ENCODE measurements at places on chromosomes 2 and 18.

- DNase-seq = no peak
These were observed 181.8 kb upstream of the NT5C1B start for GRCh38 chr2:18771212-18771611.

GRCh38 chr2:83990636-83991035 lies 468.4 kb downstream of the SUCLG1 start:
- DNase-seq = no peak

- DNase-seq = no peak
These were observed 32.1 kb downstream of the GDF7 start for GRCh38 chr2:20698916-20699613.

- DNase-seq = no peak
These were observed 97.4 kb upstream of the CYRIA start for GRCh38 chr2:16763056-16763455.

GRCh38 chr2:55365303-55365702 lies 54.4 kb downstream of the CCDC88A start:
- DNase-seq = no peak

DNA sequence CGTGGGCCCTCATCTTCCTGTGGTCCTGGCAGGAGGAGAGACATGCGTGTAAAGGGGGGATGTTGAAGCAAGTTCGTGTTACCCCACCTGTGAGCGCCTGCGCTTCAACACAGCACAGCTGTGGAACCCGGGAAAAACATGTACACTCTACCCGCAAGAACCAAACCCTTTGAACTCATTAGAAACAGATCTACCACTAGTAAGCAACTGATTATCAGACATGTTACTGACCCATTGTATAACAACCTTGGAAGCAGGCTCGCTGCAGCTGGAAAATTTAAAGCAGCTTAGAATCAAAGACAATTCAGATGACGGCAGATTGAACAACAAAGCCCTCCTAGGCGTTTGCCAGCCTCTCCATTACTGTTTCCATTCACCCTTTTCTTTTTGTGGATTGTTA lies 771.7 kb upstream of the SALL3 start:
- DNase-seq = peak; percentile 66

DNA sequence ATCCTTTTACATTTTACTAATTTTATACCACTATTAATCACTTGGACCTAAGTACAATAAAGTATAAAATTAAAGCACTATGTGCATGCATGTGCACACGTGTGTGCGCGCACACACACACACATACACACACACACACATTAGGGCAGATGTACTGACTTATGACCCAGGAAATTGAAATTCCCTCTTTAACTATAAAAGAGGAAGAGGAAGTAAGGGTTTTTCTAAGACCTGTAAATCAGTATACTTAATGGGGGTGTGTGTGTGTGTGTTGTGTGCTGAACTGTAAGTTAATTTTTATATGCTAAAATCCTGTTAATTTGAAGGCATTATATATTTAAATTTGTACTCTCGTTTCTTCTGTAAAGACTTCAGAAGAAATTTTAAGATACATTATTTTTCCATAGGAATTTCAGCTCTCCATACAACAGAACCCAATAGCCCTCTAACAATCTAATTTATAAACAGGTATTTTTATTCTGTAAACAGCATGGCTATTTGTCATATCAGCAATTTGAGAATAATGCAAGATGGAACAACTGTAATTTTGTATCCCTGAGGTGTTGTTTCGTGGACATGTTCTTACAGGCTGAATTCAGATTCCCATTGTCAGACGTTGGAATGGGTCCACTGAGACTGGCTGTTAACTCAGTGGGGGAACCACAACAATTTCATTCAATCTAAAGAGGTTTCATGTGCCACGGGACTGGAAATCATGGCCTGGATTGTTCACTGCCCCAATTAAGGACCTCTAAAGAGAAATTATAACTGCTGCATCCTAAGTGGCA lies 90.9 kb downstream of the PLA2R1 start:
- DNase-seq = no peak

DNA sequence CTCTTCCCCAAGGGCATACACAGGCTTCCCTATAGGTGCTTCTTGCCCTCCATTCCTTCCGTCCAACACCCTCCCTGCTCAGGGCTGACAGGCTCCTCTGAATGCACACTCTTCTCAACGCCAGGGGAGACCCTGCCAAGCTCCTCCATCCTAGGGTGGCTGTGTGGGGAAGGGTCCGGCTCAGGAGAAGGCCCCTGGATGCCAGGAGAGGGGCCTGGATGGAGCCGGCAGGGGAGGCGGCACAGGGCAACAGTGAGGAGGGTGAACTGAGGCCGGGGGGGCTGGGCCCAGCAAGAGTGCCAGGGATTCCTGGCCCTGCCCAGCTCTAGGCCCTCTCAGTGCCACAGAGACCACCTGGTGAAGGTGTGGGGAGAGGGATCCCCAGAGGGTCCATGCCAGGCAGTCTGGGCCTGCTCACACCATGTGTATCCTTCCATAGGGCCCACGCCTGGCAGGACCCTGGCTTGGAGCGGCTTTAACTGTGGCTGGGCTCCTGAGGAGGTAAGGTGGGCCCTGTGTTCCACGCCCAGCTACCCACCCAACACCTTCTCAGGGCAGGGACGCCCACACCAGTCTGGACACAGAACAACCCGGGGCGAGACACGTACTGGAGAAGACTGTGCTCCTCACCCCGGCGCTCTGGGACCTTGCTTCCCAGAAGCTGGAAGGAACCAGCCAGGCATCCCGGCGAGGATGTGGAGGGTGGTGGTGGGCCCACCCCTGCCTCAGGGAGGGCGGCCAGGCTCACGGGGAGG lies 26.6 kb downstream of the HS6ST1 start:
- no peak for DNase-seq

DNA sequence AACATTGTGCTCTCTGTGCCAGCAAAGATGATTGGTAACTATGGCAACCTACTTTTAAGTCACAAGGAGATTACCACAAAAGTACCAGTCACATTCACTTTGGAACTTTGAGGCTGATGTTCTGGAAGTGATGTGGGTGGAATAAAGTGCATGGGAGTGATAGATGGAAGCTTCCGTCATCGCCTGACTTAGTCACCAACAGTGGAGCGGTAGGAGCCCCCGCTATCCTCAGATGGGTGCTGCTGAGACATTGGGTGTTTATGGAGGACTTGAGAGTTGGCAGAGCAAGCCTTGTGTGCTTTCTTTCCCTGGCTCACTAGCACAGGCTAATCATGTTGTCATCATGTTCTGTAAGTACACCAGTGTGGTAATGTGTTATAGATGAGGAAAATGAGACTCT lies 4.6 kb downstream of the PPP1R7 start:
- no peak for DNase-seq

GRCh38 chr2:47227532-47228279 lies 72.6 kb upstream of the STPG4 start:
- peak; percentile 49 for DNase-seq

DNA sequence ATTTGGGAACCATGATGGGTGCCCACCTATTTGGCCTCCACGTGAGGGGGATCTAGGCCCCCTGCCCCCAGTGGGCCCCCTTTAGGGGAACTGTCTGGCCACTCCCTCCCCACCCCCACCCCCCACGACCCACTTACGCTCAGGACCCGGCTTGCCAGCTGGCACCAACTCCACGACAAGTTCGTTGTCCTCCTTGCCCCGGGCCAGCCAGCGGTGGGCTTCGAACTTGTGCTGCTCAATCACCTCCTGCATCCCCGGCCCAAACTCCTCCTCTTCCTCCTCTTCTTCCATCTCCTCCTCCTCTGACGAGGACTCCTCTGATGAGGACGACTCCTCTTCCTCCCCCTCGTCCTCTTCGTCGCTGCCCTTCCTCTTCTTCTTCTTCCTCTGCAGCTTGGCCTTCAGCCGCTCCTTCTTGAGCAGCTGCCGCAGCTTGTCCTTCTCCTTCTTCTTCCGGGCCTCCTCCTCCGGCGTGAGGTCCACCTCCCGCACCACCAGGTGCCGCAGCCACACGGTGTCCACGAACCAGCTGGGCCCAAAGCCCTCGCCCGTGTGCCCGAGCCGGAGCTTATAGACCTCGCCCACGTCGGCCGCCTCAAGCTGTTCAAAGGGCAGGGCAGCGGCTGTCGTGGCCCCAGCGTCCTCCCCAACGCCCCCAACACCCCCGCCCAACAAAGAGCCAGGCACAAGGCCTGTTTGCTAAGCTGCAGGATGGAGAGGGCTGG lies 96.9 kb downstream of the LOXHD1 start:
- DNase-seq = no peak

DNA sequence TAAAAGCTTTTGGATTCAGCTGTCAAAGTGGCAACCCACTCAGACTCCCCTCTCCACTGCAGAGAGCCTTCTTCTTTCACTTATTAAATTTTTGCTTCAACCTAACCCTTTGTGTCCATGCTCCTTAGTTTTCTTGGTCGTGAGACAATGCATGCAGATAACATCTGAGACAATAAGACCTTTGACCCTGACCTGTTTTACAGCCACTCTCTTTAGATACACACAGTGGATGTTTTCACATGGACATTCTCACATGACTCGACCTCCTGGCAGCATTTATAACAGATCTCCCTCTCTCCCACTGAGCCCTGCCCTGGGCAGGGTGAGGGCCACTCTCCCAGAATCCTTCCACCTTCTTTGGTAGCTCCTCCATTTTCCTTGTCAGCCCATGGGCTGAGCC lies 30.4 kb upstream of the IL36G start:
- DNase-seq = no peak

DNA sequence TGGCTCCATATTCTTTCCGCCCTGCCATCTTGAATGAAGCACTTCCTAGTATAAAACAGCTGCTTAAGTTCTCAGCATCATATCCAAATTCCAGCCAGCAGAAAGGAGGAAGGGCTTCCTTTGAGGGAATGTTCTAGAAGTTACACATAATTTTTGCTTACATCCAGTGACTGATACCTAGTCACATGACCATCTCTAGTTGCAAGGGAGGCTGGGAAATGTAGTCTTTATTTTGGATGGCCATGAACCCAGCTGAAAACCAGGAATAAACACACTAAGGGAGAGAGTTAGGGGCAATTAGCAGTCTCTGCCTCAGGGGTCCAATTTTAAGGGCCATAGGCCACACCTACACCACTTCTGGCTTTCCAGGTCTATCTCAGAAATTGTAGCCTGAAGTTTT lies 57.8 kb upstream of the LMAN1 start:
- DNase-seq = no peak

DNA sequence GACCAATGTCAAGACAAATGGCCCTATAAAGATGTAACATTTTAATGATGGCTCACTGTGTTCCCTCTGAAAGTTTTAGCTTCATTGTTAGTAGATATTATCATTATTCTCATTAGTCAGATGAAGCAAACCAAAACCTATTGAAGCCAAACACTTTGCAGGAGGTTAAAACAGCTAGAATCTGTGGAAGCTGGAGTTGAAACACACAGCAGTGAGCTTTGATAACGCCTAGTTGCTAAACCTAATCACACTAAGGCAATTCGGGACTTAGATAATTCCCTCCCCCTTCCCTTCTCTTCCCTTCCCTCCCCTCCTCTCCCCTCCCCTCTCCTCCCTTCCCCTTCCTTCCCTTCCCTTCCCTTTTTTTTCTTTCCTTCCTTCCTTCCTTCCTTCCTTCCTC lies 165.7 kb downstream of the TRIB2 start:
- DNase-seq = no peak

DNA sequence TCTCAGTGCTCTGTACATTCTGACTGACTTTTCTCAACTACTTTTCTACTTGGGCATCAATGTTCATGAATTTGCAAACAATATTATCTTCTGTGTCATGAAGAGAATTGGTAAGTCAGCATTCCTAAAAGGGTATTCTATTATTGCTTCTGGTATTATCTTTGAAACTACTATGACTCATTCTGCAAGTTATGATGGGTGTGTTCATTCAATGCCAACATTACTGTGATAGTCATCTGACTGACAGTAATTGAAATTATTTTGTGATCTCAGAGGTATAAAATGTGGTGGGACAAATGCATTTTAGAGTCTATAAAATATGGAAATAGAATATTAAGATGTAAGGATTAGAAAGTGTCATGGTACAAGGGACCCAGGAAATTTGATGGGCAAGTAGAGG lies 736.0 kb upstream of the CELF4 start:
- DNase-seq = no peak

DNA sequence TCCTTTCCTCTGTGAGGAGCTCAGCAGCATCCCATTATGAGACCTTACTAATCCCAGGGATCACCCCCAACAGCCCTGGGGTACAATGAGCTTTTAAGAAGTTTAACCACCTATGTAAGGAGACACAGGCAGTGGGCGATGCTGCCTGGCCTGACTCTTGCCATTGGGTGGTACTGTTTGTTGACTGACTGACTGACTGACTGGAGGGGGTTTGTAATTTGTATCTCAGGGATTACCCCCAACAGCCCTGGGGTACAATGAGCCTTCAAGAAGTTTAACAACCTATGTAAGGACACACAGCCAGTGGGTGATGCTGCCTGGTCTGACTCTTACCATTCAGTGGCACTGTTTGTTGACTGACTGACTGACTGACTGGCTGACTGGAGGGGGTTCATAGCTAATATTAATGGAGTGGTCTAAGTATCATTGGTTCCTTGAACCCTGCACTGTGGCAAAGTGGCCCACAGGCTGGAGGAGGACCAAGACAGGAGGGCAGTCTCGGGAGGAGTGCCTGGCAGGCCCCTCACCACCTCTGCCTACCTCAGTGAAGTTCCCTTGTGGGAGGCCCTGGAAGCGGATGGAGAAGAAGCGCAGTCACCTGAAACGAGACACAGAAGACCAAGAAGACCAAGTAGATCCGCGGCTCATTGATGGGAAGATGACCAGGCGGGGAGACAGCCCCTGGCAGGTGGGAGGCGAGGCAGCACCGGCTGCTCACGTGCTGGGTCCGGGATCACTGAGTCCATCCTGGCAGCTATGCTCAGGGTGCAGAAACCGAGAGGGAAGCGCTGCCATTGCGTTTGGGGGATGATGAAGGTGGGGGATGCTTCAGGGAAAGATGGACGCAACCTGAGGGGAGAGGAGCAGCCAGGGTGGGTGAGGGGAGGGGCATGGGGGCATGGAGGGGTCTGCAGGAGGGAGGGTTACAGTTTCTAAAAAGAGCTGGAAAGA lies 7.6 kb downstream of the PROC start:
- no peak for DNase-seq
